ENCODE measurements at places on chromosomes 12 and 14.

DNA sequence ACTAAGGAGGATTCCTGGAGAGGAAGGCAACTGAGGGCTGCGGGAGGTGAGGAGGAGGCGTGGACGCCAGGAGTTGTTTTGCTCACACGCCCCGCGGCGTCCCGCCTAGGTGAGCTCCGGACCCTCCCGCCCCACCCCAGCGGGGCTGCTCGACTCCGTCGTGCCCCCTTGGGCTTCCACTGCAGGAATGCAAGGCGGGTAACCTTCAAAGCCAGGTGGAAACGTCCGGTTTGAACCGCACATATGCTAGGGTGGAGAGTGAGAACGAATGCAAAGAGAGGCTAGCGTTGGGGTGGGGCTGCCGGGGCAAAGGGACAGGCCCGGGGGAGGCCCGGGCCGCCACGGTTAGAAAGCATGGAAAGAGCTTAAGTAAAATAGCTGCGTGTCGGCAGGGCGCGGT is 5.4 kb upstream of the DPPA3 start:
- DNase-seq = no peak

DNA sequence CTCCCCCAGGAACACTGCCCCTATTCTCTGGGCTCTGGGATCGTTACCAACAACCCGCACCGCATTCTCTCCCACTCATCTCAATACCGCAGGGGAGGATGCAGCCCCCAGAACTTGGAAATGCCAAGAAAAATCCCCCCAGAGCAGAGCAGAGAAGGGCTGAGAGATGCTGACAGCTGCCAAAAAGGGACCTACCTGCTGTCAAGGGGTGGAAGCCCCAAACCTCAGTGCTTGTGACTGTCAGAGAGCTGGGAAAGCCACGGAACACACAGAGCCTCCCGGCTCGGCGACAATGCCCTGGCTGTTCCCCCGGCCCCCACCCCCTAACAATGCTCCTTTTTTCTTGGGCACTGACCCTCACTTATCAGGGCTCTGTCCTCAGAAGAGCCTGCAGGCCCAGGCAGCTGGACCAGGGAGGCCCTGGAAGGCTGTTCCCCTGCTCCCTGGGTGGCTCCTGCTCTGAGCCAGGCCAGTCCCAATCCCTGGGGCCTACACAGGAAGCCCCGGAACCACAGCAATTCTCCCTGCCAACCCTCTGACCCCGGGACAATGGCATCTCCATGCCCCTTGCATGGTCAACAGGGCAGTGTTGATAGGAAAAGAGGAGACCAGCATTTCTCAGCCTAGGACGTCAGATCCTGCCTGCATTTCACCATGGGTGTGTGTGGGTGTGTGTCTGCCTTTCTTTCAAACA is 78.9 kb downstream of the ITPK1 start:
- DNase-seq = no peak

- DNase-seq = no peak
Measured at GRCh38 chr12:131390412-131391334, 320.2 kb upstream of the SFSWAP start.

DNA sequence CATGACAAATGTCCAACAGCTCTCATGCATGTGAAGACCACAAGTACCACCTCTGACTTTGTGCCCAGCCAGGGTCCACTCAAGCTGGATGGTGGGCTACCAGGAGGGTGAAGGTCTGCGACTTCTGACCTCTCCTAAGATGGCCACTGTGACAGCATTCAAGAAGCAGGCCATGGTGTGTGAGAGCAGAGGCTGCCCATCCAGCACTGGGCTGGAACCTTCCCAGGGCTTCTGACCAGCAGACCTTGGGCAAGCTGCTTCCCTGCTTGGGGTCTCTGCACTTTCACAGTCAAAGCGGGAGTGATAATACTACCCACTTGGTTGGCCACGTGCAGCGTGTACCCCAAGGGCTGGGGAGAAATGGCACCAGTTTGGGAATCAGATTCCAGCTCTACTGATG is 10.4 kb downstream of the MMAB start:
- DNase-seq = no peak

GRCh38 chr12:55682087-55682796 is 25.5 kb downstream of the ITGA7 start:
- no peak for DNase-seq

GRCh38 chr14:23005451-23006187 is 4.3 kb downstream of the C14orf93 start:
- DNase-seq = no peak

DNA sequence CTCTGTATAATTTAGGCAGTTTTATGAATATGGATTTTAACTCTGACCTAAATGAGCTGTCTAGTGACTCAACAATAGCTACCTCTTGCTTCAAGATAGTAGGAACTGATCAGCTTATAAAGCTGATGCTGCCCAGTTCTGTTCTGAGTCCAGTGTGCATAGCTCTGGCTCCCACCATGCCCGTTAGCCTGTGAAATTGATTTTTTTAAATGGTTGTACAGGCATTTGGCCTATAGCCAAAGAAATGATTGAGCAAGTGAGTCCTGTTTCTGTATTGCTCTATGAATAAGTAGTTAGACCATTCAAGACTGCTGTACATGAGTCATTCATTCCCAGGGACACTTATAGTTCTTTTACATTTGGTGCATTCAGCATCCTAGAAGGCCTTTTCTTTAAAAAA is 36.4 kb downstream of the SAMD4A start:
- no peak for DNase-seq

DNA sequence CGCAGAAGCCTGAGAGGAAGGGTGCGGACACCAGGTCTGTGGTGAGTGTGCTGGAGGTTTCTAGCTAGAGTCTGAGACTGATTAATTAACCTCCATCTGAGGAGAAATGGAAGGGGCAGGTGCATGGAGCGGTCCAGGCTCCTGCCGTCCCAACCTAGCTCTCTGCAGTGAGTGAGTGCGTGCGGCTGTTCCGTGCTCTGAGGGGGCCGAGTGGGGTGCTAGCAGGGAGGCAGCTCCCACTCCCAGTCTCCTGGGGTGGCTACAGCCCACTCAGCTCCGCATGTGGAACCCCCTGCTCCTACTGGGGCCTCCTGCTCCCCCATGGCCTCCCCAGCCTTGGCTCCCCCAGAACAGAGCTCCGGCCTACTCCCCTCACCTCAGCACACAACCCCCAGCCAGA is 2.9 kb downstream of the LRTM2 start:
- no peak for DNase-seq

- no peak for DNase-seq
Measured at GRCh38 chr14:67820428-67820971, 921 bp downstream of the RAD51B start.

DNA sequence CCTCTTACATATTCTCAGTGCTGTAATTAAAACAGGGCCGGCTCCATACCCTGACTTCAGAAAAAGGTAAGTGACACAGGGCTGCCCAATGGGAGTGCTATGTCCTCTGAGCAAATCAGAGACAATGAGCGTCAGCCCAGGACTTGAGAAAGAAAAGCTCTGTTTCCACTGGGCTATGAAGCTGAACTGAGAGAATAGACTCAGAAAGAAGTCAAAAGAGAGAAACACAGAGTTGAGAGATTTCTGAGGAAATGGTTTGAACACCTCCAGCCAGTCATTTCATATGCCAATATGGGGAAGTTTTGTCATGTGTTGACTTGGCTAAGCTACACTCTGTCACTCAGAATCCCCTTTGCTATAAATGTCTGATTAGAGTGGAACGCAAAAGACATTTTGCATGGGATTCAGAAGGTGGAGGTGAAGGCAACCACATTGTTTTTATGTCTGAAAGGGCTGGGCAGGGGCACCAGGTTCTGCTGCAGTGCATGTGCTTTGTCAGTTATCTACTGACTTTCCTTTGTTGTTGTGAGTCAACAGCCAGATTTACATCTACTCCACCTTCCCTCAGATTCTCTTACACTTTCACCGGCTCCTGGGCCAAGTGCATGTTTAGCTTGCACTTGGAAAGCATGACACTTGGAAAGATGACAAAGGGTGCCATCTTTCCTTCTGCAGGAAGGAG is 313.3 kb downstream of the DUSP6 start:
- DNase-seq = no peak
